ENCODE measurements at places on chromosomes 2 and 18.

DNA sequence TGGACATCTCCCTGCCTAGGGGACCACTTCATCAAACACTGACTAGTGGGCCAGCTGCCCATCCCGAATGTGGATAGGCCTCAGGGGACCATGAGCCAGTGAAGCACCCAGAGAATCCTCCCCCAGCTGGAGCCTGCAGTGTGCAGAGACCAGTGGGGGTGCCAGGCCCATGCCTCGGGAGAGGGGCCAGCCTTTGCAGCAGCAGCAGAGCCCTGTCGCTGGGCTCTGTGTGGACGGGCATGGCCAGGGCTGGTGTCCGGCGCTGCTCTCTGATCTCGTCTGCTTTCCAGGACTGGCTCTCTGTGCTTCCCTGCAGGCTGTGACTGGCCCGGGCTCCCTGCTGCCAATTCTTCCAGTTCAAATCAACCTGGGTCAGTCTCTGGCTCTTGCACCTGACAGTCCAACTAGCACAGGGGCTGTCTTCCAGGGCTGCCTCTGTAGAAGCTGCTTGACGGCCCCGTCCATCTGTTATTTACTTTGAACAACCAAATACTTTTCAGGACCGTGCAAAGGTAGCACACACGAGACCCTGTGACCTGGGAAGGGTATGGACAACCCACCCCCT, 11.4 kb downstream of the KCNIP3 start:
- DNase-seq: no peak

DNA sequence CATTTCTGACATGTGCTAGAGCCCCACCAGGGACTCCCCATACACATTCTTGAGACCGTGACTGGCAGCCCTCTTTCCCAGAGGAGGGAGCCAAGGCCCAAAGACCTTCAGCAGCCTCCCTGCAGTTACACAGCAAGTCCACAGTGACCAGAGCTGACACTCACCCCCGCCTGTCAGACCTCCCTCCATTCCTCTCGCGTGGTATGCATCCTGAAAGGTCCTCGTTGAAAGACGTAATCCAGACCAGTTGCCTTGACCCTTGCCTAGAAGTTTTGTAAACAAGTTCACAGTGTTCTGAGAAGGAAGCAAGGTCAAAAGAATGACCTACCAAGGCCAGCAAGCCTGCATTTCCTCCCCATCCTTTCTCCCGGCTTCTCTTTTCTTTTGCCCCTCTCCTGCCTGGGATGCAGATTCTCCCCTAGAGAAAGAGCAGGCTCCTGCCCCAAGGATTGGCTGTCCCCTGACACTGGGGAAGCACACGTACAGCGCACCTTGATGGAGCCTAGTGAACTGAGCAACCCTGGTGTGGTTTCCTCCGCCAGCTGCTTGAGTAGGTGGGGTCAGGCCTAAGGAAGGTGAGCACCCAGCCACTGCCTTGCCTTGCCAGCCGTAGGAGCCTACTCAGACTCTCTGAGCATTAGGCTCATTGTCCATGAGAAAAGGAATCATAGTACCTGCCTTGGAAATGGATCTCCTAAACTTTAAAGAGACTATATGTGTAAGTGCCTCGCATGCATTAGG, 18.3 kb downstream of the TRIB2 start:
- no peak for DNase-seq

DNA sequence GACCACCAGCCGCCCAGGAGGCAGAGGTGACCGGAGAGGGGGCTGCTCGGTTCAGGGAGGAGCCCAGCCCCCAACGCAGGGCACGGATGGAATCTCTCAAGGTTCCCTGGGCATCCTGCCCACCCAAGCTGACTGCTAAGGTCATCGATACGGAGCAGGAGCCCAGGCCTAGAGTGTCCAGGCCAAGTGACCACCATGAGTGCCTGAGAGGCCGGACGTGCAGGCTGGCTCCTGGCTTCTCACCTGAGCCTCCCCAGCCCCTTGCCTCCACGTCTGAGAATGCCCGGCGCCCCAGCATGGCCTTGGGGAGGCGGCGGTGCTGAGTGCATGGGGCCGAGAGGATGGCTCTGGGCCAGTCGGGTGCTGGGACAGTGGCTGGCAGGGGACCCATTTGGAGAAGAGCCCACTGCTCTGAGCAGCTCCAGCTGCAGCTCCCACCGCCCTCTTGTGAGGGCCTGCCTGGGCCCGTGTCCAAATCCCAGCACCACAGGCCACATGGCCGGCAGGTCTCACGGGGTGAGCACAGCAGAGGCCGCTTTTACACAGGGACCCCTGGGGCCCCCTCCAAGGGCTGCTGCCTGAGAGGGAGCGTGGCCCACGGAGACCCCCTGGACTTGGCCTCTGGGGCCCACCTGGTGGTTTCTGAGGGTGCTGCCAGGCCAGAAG, 102.8 kb upstream of the CTDP1 start:
- DNase-seq: no peak

- DNase-seq: no peak
These were observed 35.2 kb downstream of the ZNF516 start for GRCh38 chr18:76459687-76460350.

DNA sequence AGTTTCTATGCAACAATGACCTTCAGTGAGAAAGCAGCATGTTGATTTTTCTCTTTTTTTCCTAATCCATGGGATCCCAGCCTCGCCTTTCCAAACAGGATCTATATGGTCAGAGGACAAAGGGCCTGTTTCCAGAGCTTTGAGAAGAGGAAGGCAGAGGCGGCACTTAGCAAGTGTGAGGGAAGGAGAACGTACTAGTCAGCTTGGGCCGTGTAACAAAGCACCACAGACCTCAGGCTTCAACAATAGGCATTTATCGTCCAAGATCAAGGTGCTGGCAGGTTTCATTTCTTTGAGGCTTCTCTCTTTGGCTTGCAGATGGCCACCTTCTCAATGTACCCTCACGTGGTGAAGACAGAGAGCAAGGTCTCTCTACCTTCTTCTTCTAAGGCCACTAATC, 7.3 kb upstream of the KCNF1 start:
- no peak for DNase-seq

GRCh38 chr18:60892855-60893254, 440.4 kb upstream of the CDH20 start:
- no peak for DNase-seq

- DNase-seq: no peak
These were observed 126.2 kb downstream of the CAPN13 start for GRCh38 chr2:30681022-30681421.
